ENCODE measurements at places on chromosomes 11 and 22. TPM values are rescaled to one million over a fixed set of nuclear protein-coding genes. Genes with fewer than 3 reads are reported as not detected.

DNA sequence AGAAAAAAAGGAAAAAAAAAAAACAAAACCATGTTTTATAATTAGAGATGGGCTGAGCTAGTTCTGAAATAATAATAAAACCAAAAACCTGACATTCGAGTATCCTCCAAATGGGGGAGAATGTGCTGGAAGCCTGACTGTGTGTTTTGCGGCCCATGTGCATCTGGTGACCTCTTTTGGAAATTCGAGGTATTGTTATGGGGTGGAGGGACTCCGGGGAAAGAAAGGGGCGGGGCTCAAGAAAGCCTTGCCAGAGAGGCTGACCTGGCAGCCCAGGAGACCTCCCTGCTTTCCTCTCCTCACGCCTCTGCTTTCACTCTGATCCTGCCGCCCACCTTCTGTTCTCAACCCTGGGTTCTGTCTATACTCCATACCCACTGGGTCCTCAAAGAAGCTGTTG is 72.9 kb downstream of the CTTN start:
- no peak for DNase-seq

GRCh38 chr11:43697679-43698078 is 17.1 kb downstream of the HSD17B12 start:
- no peak for DNase-seq

- DNase-seq: no peak
Measured at GRCh38 chr11:15346907-15347306, 232.2 kb downstream of the INSC start.

DNA sequence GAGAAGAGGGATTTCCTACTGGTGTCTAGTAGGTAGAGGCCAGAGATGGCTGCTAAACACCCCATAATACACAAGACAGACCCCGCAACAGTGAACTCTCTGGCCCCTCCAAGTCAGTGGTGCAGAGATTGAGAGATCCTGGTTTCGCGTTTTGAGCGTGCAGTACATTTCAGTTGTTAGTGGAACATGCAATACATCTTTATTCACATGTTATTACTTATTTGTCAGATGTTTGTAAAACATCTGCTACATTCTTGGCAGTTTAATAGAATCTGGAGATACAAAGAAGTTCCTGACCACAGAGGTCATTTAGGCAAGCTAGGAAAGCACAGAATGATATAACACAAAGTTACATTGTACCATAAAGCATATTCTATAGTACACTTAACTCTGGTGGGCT is 41.5 kb downstream of the ST3GAL4 start:
- DNase-seq: no peak

GRCh38 chr22:45291061-45291930 is 6.5 kb downstream of the UPK3A start:
- DNase-seq: no peak

UBE2L6 gene
- total RNA-seq: 86.8 TPM
